ENCODE measurements at places on chromosomes 11 and 22.

DNA sequence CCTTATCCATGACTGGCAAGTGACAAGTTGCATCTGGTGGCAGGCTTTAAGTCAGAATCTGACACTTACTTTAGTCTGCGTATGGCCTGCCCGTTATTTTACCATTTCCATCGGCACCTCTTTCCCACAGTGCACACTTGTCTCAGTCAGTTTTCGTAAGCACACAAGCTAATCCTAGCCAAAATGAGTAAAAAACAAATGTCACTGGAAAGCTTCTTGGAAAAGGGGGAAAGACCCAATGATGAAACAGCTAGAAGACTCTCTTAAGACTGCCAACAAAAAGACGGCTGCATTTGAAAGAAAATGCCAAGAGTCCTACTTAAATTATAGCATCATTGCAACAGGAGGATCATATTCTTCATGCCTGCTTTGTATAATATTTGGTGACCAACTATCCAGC lies 457.9 kb upstream of the ISX start:
- no peak for DNase-seq

DNA sequence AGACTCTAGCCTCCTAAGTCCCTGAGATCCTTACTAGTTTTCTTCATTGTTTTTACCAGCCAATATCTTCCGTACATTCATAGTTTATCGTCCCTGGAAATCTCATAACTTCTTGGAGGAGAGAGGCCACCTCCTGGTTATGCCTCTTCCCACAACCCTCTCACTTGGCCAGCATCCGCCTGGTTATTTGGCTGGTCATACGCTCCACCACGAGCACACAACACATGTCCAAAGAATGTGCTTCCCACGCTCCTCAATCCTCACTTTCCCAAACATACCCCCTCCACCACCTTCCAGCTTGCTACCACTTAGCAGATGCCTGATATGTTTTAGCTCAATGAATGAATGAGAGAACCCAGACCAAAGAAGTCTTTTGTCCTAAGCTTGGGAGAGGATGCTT lies 83.5 kb upstream of the EIF3D start:
- DNase-seq, result no peak

DNA sequence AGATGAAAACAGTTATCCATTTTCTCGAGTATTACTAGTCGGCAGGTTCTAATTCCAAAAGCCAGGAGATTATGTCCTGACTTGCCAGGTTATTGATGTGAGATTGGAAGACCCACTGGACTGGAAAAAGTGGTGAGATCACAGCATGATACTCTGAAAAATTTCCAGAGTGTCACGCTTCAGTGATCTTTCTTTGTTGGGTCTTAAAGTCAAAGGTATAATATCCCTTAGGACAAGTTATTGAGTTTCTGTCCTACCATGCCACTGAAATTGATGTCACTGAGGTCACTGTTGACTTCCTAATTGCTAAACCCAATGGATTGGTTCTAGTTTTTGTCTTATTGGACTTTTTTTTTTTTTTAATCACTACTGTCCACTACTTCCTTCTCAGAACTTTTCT lies 104.5 kb upstream of the GRAMD1B start:
- no peak for DNase-seq

- no peak for DNase-seq
Observed at GRCh38 chr11:122633219-122633829, 22.2 kb upstream of the UBASH3B start.

GRCh38 chr11:19982774-19983495 lies 177.3 kb downstream of the DBX1 start:
- no peak for DNase-seq

GRCh38 chr11:21838427-21838826 lies 354.5 kb upstream of the ANO5 start:
- DNase-seq, result no peak

GRCh38 chr22:49163258-49163959 lies 664.3 kb downstream of the BRD1 start:
- DNase-seq, result no peak

- no peak for DNase-seq
Observed at GRCh38 chr11:13247606-13248296, 29.8 kb upstream of the BMAL1 start.

DNA sequence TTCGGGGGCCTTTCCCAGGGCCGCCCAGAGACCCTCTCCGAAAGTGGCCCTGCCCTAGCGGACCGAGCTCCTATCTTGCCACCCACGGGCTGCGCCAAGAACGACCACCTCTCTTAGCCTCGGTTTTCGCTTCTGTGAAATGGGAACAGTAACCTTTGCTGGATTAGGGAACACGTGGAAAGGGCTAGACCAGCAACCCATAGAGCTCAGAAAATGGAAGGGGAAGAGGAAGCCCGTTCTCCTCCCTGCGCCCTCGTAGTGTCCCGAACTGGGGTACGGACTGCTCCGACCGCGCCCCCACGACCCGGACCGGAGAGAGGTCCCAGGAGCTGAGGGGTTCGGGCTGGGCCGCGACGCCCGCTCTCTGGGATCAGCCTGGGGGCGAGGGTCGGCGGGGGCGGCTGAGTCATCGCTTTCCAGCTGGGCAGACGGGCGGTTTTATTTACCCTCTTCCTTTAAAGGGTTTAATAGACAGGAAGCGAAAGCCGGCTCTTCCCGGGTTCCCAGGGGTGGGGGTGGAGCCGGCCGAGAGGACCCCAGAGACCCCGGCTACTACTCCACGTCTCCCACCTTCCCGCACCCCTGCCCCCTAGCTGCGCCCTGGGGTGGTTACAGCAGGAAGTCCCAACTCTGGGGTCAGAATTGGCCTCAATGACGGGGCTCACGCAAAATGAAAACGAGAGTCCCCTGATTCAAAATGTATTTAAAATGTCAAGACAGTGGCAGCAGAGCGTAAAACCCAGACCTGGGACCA lies 907 bp upstream of the PHLDA2 start:
- no peak for DNase-seq

DNA sequence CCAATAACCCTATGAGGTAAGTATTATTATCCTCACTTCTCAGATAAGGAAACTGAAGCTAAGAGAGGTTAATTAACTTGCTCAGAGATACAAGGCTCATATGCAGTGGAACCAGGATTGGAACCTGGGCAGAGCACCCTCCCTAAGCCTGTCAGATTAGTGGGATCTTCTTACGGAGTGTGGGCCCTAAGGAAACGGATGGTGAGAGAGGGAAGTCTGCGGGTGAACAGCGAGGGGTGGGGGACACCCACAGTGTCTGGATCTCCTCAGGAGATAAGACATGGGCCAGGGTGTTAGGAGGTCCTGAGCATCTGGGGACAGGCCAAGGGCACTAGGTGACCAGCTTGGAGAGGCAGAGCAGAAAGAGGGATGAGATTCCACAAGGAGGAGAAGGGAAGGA lies 376.0 kb downstream of the CADM1 start:
- no peak for DNase-seq

GRCh38 chr11:100068116-100068515 lies 619.0 kb upstream of the ARHGAP42 start:
- DNase-seq, result no peak

DNA sequence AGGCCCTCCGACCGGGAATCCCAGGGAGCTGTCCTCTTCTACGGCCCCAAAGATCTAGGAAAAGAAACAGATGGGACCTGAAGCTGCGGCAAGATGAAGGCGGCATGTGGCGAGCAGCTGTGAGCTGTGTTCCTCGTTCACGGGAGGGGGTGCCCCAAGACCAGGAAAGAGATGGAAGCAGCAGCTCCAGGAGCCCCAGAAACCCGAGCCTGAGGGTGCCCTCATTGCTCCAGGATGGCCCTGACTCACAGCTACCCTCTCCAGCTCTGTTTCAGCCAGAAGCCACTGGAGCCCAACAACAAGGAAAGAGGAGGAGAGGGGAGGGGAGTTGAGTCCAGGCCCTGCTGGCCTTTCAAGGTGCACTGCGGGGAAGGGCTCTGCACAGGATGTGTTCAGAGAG lies 23.7 kb upstream of the NAP1L4 start:
- DNase-seq, result no peak

GRCh38 chr11:112005422-112006094 lies 19.6 kb upstream of the DLAT start:
- no peak for DNase-seq

DNA sequence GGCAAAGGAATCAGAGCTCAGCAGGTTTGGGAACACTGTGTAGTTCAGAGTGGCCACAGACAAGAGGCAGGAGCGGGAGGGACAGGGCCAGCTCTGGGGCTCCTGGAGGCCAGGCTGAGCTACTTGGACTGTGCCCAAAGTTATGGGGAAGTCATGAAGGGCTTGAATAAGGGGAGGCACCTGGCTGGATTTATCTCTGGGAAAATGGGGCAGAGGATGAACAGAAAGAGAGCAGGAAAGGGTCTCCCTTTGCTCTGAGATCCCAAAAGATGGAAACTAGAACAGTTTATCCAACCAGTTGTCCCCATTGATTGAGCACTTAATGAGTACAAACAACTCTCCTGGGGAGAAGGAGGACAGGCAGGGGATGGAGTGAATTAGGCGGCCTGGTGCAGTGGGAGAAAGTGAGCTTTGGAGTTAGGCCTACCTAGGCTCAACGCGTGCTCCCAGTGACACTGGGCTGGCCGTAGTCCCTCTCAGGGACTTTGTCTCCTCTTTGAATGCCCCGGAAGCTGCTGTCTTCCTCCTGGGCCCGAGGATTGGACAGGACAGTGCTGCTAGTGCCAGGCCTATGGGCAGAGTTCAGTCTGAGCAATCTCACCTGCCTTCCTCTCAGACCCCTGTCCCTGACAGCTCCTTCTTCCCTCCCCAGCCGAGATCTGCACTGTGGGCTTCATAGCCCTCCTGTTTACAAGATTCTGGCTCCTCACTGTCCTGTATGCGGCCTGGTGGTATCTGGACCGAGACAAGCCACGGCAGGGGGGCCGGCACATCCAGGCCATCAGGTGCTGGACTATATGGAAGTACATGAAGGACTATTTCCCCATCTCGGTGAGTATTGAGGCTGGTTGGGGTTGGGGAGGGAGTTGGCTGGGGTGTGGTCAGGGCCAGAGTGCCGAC lies 2.0 kb downstream of the MOGAT2 start:
- DNase-seq, result no peak

GRCh38 chr11:68542617-68543016 lies 82.1 kb downstream of the PPP6R3 start:
- no peak for DNase-seq

DNA sequence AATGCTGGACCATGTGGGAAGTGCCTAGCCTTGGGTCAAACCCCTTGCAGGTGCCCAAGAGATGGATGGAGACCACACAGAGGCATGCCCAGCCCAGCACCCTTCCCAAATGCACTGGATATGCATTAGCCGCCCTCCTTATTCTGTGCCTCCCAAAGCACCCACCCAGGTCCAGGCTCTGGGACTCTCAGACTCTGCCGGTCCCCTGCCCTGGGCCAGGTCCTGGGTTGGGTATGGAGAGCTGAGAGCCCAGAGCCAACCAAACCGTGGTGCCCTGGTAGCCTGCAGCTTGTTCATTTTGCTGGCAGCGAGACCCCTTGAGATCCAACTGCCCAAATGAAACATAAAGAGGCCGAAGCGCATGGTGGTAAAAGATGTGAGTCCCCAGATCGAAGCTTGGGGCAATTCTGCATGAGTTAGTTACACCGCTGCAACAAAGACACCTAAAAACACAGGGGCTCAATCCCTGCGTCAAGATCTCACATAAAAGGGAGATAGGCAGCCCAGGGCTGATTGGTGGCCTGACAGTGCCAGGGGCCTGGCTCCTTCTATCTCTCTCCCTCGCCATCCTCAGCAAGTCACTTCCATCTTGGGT lies 61.5 kb downstream of the MYEOV start:
- DNase-seq, result no peak
